ENCODE measurements at places on chromosomes 7 and 10.

- no peak for DNase-seq
Observed at GRCh38 chr10:3777981-3778691, 6.9 kb downstream of the KLF6 start.

- DNase-seq = no peak
Observed at GRCh38 chr7:158010961-158011693, 576.5 kb downstream of the PTPRN2 start.

DNA sequence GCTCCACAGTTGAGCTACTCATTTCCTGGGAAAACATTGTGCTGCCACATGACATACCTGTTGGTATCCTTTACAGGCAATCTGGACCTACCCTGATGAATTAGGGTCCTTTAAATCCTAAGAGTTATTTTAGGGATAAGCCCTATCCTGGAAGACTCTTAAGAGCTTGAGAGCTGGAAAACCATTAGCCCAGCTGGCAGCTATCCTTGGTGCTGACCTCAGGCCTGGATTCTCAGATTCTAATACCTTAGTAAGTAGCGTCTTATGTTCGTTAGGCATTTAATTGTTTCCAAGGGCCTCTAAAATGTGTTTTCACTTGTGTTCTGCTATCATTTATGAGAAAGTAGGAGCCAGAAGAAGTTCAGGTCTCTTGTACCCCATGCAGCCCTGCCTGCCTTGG, 93.0 kb upstream of the SORCS3 start:
- no peak for DNase-seq

DNA sequence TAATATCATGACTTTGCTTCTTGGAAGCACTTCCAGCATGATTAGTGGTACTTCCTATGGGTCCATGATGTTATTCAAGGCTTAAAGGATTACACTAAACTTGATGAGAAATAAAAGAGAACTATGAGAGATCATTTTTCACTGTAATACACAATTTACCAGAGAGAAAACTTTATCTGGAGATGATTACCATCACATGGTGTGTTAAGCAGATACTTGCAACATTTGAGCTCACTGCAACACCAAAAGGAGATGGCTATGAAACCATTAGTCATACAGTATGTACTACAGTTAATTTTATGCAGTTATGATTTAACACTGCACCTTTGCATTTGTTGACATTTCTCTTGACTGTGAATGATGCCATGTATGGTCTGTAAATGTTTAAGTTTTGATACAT, 311.3 kb upstream of the AOAH start:
- no peak for DNase-seq

DNA sequence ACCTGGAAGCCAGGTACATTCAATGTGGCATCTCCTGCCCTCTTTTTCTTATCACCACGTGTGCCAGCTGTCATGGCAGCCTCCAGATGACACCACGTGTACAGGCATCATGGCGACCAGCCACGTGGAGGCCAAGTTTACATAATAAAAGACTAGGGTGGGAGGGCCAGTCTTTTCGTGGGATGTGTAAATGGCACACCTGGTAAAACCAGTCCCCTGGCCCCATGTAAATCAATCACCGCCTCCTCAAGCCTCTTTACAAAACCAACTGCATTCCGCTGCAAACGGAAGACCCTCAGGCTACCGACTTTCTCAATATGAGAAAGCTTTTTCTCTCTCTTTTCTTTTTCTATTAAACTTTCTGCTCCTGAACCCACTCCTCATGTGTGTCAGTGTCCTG, 65.1 kb upstream of the PHF14 start:
- no peak for DNase-seq

GRCh38 chr7:34184466-34184865, 279.1 kb downstream of the BMPER start:
- no peak for DNase-seq

- no peak for DNase-seq
Observed at GRCh38 chr10:110404413-110404812, 93.3 kb upstream of the DUSP5 start.

- no peak for DNase-seq
Observed at GRCh38 chr10:28845009-28845682, 167.8 kb downstream of the BAMBI start.

GRCh38 chr10:107442035-107442505, 277.6 kb upstream of the SORCS1 start:
- no peak for DNase-seq

DNA sequence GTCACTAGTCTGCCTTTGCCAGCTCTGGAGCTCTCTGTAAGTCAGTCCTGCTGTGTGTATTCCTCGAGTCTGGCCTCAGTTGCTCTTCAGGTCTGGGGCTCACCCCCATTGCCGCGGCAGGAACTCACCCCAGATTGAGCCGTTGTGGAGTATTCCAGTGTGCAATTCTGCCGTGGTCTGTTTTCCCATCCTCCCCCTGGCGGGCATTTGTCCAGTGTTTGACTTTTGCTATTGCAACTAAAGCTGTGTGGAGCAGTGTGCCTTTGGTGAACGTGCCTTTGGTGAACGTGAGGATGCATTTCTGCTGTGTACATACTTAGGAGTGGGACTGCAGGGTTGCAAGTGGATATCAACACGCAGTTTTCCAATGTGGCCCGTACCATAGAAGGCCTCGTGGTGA, 134.5 kb downstream of the FAM53B start:
- no peak for DNase-seq

DNA sequence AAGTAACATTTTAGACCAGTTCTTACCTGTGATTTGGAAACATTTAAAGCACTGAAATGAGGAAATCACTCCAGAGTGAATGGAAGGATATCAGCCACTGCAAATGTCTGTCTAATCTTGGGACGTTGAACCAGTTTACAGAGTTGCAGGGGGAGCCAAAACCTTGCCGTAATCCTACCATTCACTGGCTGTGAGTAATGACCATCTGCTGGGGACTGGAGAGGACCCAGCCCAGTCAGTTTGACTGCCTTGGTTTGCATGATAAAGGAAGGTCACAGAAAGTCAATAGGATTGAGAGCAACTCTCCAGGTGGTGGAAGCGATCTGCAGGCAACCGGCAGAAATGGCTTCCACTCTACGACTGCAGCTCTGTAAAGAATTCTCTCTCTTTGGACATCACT, 167.2 kb downstream of the AKR1D1 start:
- DNase-seq = peak; percentile 16

DNA sequence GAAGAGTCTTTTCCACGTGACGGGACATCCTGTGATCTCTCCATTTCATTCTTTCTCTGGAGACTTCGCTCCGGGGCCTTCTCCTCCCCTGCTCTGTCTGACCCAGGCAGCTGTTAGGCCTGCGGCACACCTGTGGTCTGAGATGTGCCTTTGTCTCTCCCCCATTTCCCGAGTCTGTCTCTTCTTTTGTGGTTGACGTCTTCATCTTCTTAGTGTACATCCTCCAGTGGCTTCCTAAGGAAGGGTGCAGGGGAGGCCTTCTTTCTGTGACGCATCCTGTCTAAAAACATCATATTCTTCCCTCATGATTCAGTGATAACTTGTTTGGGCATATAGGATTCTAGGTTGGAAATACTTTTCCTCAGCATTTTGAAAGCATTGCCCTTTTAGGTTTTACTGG, 17.2 kb upstream of the ATP6V0E2 start:
- no peak for DNase-seq

- no peak for DNase-seq
Observed at GRCh38 chr7:91212582-91212981, 51.7 kb upstream of the FZD1 start.

DNA sequence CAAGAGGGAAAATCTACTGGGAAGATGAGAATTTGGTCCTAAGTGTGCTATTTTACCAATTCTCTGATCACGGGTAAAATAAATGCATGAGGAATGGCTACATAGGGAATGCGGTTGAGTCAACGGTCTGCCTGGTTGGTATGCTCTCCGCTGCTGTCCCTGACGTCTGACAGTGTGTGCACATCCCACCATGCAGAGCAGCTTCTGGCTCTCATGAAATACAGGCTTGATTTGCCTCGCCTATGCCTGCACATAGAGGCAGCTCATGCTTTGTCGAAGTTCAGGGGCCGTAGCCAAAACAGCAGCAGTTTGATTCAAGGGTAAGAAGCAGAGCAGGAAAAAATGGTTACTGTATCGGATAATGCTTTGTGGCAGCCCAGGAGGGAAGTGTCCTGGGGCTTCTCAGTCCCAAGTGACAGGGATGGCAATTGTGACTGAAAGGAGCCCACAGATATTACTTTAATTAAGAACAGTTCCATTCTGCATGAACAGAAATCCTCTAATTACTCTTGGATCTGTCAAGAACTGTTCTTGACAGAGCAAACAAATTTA, 268.4 kb upstream of the SLC26A5 start:
- DNase-seq = no peak

GRCh38 chr7:53358269-53358668, 322.8 kb downstream of the POM121L12 start:
- DNase-seq = no peak

- DNase-seq = no peak
Observed at GRCh38 chr7:47991270-47991669, 11.9 kb upstream of the HUS1 start.

DNA sequence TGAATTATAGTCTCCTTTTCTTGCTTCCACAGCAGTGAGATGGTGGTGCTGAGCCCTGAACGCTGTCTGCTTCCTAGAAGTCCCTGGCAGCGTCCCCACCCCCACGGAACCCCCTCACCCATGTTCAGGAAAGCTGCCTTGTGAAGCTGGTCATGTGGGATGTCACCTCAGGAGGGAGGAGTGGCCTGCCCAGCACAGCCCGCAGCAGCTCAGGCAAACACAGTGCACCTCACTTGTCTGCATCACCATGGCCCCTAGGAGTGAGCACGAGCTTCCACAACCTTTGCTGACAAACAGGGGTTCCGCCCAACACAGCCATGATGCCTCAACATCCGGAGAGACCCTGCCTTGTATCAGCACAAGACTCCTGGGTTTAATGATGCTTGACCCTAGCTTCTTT, 508.9 kb downstream of the RPS24 start:
- no peak for DNase-seq

DNA sequence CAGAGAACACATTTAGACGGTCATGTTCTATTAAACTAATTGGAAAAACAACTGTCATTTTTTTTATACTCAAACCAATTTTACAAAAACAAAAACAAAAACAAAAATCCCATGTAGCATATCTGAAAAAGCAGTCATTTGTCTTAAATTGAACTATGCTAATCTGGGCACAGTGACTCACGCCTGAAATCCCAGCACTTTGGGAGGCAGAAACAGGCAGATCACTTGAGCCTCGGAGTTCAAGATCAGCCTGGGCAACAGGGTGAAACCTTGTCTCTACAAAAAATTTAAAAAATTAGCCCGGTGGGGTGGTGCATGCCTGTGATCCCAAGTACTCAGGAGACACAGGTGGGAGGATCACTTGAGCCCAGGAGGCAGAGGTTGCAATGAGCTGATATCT, 253.4 kb downstream of the DOCK4 start:
- DNase-seq = no peak

DNA sequence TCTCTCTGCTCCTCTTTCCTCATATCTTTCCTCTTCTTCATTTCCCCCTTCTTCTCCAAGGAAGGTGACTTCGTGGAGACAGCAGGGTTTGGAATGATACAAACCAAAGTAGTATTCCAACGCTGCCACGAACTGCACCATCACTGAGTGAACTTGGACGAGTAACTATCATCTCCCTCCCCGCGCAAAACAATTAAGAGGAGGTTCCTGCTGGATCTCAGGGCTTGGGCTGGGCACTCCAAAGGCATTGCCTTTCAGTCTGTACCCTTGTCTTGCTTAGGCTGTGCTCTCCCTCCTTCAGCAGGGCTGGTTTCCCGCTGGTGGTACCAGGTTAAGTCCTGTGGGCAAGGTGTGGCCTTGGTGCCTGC, 790 bp upstream of the PITX3 start:
- no peak for DNase-seq

GRCh38 chr10:106044503-106044902, 1120.0 kb downstream of the SORCS1 start:
- DNase-seq = no peak

DNA sequence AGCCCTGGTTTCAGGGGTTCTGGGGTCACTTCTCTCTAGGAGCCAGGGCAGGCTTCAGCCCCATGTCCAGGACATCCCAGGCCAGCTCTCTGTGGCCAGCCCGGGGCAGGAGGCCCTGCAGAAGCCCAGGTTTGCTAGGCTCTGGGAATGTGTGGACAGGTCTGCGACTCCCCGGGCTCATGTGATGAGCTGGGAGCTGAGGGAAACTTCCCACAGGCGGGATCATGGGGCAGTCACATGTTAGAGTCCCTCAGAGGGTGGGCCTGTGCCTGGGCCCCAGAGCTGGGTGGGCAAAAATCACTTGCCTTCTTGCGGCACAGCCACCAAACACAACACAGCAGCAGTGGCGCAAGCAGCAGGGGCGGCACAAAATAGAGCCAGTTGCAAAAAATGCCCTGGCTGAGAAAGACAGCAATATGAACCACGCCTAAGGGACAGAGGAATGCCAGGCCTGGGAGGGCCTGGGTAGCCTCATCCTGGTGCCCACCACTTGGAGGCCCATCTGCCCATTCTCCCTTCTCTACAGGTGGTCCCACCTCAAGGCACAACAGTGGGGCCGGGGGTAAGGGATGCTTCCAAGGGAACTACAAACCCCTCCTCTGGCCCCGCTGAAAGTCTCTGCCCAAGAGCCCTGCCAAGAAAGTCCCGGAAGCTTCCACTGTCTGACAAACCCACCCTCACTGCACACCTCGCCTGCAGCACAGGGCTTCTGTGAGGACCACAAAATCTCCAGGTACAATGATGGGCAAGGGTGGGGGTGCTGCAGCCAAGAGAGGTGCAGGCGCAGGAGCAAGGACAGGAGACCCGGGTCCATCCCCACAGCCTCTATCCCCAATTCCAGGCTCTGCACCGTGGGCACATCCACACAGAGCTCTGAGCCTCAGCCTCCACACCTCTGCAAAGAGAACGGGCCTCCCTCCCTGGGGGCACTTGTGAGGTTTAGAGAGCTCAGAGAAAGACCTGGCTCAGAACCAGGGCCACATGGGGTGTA, 34.6 kb upstream of the ANTXRL start:
- DNase-seq = peak; percentile 54

DNA sequence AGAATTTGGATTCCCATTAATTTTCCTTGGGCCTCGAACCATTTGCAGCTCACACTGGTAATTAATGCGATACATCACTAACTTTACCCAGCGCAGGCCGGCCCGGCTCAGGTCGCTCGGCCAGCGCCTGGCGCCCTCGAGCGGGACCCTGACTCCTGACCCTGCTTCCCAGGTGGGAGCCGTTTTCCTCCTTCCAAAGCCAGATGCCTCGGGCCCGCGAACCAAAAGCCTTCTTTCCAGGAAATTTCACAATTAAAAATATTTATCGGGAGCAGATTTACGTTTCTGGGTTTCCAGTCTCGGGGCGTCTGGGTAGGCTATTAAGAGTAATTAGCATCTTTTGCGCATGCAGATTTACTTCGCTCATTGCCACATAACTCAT, 12.2 kb downstream of the LBX1 start:
- no peak for DNase-seq

GRCh38 chr7:674454-675410, 51.8 kb upstream of the DNAAF5 start:
- no peak for DNase-seq

Measured in left ventricle myocardium inferior (tissue), 1 donor.